ENCODE measurements at places on chromosomes 13 and 19.

- no peak for DNase-seq
These were observed 10.0 kb downstream of the LRFN3 start for GRCh38 chr19:35946203-35946602.

GRCh38 chr19:9849791-9850190, 14.7 kb downstream of the PIN1 start:
- DNase-seq = no peak

- DNase-seq = no peak
These were observed 89.9 kb downstream of the STK24 start for GRCh38 chr13:98487016-98487415.

DNA sequence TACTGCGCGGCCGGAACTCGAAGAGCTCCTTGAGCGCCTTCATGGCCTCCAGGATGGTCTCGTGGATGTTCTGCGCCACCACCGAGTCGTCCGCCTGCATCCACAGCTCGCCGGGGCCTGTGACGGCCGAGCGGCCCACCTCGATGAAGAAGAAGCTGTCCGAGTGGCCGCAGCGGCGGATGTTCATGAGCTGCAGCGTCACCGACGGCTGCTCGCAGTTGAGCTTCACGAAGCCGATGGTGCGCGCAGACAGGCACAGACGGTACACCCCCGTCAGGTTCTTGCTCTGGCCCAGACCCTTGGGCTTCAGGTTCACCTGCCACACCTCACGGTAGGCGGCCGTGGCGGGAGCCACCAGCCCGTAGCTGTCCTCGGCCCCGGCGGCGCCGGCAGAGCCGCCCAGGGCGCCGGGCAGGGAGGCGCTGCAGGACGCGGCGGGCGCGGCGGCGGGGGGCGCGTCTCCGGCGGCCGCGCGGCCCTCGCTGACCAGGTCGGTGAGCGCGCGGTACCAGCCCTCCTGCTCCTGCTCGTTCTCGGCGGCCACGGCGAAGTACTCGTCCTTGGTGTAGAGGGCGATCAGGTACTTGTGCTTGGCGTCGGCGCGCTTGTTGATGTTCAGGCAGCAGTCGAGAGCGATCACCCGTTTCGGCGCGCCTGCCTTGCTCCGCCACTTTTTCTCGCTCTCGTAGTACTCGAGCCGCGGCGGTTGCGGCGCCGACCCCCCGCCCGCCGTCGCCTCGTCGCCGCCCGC, 1.1 kb downstream of the IRS2 start:
- no peak for DNase-seq

DNA sequence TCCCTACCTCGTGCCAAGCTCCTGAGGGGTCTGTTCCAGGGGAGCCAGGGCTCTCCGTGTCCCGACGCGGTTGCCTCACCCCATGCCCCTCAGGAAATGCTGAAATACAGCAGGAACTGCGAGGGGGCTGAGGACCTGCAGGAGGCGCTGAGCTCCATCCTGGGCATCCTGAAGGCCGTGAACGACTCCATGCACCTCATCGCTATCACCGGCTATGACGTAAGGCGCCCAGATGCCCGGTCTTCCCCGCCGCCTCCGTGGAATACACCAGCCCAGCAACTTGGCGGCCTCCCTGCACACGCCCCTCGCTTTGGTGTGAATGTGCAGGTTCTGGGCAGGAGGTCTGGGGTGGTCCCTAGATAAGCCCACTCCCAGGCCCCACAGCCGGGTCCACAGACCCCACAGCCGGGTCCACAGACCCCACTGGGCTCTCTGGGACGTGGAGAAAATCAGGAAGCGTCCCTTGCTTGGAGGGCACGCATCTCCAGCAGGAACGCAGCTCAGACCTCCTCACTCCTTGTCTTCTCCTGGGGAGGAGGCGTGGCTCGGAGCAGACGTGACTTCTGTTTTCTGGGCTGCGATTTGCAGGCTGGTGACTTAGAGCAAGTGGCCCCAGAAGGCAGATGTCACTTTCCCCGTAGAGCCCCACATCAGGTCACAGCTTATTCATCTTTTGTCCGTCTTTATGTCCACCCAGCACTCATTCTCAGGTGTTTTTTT, 19.4 kb upstream of the F7 start:
- DNase-seq = no peak

DNA sequence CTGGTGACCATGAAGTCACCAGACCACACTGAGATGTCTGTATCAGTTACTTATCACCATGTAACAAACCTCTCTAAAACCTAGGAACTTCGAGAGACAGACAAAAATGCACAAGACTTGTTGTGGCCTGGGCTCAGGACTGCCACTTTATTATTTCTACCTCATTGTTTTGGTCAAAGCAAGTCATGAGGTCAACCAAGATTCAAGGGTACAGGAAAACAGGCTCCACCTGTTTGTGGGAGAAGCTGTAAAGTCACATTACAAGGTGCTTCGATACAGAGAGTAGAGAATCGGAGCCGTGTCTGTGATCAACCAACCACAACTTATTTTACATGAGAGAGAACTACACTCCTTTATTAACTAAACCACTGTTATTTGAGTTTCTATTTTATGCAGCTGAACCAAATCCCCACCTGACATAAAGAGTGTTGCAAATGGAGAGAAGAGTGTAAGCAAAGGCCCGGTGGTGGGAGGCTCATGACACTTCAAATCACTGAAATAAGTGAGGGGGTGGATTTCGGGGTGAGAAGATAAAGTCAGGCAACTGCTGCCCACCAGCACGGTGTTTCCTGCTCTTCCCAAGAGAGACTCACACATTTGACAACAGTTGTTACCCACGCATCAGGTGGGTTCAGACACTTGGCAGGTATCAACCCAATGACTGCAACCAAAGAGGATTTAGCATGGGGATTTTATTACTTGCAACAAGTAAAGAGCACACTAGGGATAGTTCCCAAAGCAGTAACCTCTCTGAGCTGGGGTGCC, 39.0 kb upstream of the IGSF23 start:
- DNase-seq = no peak

All from activated CD8-positive, alpha-beta memory T cell treated with anti-CD3 and anti-CD28 coated beads for 4 hours (primary cell).